Stimulated activated CD8-positive, alpha-beta memory T cell treated with anti-CD3 and anti-CD28 coated beads, Interleukin-2, amount 100 ng/mL, for 48 hours (primary cell): ENCODE measurements at places on chromosomes 13 and 19.

DNA sequence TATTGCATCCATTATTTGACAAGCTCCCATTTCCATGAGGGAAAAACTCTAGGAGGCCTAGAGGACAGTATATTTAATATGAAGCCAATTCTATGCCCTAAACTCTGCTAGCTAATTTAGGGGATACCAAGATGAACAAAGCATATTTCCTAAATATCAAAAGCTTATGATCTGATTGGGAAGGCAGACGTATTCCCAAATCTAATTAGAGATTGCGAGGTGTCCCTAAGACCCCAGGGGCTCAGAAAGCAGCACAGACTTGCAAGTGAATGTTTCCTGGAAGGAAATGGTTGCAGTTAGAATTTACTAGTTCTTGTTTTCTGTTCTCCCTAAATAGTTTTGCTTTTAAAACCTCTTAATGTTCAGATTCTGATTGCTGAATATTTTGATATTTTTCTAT, 30.7 kb downstream of the NDFIP2 start:
- DNase-seq, result no peak

DNA sequence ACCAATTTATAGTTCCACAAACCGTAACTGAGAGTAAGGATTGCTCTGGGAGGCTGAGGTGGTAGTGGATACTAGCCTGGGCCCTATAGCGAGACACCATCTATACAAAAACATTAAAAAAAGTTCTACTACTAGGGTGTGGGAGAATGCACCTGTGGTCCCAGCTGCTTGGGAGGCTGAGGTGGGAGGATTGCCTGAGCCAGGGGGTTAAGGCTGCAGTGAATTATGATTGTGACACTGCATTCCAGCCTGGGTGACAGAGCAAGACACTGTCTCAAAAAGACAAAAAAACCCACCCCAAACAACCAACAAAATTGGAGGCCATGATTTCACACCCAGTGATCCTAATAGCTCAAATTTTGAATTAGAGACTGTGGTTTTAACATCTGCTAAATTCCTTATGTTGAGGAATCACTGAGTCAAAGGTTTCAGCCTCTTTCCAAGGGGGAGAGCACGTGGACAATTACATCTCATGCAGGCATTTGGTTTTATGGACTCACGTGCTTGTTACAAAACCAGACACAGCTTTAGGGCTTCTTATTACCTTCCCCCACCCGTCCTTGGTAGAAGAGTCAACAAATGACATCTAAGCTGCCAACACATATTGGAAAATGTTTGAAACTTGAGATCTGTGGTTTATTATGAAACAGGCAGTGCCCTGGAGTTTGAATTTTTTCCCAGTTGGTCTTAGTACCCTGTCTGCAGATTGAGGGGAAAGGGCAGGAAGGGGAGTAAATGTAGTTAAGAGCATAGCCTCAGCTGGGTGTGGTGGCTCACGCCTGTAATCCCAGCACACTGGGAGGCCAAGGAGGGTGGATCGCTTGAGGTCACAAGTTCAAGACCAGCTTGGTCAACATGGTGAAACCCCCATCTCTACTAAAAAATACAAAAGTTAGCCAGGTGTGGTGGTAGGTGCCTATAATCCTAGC, 18.5 kb downstream of the CYP2A6 start:
- no peak for DNase-seq

- no peak for DNase-seq
Measured at GRCh38 chr13:103022336-103022735, 43.9 kb downstream of the SLC10A2 start.

DNA sequence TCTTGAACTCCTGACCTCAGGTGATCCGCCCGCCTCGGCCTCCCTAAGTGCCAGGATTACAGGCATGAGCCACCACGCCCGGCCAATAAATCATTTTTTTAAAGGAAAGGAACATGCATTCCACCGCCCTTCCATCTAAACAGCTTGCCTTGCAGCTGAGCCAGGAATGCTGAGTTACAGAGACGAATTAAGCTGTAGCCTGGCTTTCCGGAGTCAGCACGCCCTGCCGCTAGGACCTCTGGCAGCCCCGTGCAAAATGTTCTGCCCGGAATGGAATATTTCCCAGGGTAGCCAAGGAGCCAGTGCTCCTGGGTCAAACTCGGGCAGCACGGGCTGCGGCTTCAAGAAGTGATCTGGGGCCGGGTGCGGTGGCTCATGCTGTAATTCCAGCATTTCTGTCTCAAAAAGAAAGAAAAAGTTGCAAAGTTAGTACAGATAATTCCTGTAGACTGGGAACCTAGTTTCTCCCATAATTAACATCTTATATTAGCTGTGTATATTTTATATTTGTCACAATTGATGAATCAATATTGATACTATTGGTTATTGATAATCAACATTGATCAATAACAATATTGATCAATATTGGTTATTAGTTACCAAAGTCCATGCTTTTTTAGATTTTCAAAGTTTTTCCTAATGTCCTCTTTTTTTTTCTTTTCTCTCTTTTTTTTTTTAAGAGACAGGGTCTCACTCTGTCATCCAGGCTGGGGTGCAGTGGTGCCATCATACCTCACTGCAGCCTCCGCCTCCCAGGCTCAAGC, 19.2 kb downstream of the ATCAY start:
- DNase-seq, result no peak

DNA sequence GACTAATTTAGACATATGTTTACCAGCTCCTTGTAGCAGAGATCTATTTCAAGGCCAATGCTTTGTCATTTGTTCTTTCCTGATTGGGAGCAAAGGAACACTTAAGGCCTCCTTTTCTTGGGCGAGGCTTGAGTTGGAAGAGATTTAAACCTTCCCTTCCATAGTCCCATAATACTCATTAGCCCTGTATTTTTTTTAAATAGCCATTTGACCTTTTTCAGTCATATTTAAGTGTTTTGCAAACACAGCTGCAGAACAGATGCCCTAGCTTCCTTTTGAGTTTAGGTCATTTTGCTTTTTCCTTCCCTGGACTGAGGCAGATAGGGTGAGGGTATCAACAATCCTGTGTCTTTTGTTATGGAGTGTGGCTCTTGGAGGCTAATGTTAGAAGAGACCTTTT, 198.3 kb downstream of the NBEA start:
- DNase-seq, result no peak

- no peak for DNase-seq
Measured at GRCh38 chr19:48196321-48196763, 25.9 kb downstream of the ZSWIM9 start.
